ENCODE measurements at places on chromosomes 1 and 21.

- no peak for DNase-seq
Observed at GRCh38 chr1:108107658-108108057, 92.5 kb downstream of the SLC25A24 start.

- DNase-seq = no peak
Observed at GRCh38 chr1:20470194-20470593, 15.8 kb downstream of the CAMK2N1 start.

GRCh38 chr1:90534116-90534515 is 183.0 kb downstream of the BARHL2 start:
- DNase-seq = no peak

GRCh38 chr1:117367046-117368025 is at the start of gene MAN1A2:
TSS of gene MAN1A2 (plus strand) at chr1:117367449. CDS start at chr1:117368184, 735 bp downstream.
- peak; percentile 85 for DNase-seq

DNA sequence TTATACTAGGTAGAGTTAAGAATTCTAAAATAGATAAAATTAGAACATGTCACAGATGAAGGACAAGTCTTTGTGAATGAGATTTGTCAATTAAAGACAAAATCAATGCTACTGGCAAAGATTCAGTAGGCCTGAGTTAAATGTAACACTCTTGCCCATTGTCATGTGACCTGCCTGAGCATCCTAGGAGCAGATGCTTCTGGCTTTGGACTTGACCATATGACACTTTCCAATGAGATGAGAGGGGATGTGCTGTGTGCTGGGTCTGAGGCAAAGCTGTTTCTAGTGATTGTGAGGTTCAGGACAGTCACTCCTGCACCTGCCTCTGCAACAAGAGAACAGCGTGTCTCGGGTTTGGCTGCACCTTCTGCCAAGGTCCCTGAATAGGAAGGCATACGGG is 144.9 kb downstream of the HIVEP3 start:
- no peak for DNase-seq

DNA sequence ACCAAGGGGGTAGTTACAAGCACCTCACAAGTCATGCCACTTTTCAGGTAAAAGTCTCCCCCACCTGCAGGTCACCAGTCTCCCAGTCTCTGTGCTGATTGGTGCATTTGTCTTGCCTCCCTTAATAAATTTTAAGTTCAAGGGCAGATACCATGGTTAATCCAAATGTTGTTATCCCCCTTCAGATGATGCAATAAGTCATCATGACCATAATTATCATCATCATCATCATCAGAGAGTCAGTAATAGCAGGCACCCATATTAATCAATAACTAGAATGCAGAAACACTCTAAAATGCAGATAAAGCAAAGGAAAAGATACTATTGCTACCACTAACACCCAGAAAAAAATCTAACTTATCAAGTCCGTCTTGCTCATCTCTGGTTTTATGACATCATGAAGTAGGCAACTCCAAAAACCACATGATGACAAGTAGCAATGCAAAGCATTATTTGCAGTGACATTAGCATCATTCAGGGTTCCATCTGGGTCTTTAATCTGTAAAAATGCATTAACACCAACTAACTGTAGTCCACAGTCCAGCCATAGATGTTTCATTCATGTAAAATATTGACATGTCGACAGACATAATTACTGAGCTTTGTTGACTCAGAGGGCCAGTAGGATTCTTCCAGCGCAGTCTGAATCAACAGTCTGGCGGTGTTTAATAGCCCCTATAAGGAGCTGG is 492.0 kb upstream of the RUNX1 start:
- DNase-seq = no peak

- peak; percentile 93 for DNase-seq
Observed at GRCh38 chr1:1000357-1001056, 610 bp upstream of the HES4 start.

DNA sequence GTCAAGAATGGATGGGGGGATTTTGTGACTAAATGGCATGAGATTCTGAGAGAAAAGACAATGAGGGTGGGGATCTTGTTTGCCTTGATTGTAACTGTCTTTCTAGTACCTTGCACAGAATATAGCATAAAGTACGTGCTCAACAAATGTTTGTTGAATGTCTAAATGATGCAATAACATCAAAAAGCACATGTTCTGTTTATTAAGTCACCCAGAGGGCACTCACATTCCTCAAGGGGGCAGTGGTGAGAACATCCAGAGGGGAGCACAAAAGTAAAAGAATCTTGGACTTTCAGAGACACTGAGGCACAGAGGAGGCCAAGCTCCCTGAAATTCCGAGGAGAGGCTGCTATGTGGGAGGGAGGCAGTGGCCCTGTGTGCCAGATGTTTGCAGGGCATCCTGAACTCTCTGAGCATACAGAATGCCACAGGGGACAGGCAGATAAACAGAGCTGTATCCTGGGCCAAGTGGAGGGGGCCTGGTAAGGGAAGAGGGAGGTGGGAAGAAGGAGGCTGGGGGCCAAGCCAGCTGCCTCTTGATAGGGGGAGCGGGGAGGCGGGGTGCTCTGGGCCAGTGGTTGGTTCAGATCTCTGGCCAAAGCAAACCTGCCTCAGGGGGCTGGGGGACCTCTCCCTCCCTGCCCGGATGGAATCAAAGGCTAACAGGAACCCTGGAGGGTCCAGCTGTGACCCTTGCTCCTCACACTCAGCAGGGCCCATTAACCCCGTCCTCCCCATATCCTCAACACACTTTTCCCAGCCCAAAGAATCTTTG is 6.5 kb upstream of the ATP1A2 start:
- peak; percentile 86 for DNase-seq

DNA sequence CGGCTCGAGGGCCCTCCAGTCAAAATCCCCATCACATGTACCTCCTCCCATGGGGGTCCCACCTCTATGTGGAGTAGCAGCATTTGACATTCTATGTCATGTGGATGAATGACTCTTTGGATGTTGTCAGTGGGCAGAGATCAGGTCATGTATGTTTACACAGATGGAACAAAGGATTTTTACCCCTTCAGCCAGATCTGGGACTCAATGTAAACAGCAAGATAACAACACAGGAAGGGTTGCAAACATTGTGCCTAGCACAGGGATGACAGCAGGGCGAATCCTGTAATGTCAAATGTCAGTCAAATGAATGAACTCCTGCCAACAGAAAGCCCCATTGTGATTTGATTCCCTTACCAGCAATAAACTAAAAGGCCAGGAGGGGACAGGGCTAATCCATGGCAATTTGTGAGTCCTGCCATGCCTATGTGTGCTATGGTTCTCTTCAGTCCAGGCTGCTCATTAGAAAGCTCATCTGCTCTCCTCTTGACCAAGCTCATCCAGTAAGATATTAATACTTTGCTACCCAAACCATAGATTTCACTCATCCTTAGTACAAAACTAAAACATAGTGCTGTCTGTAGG is 60.3 kb downstream of the PGBD5 start:
- no peak for DNase-seq

All from H7 (cell line).